ENCODE measurements at places on chromosomes 13 and 19.

GRCh38 chr19:42343344-42344110 lies 18.1 kb downstream of the MEGF8 start:
- no peak for DNase-seq

DNA sequence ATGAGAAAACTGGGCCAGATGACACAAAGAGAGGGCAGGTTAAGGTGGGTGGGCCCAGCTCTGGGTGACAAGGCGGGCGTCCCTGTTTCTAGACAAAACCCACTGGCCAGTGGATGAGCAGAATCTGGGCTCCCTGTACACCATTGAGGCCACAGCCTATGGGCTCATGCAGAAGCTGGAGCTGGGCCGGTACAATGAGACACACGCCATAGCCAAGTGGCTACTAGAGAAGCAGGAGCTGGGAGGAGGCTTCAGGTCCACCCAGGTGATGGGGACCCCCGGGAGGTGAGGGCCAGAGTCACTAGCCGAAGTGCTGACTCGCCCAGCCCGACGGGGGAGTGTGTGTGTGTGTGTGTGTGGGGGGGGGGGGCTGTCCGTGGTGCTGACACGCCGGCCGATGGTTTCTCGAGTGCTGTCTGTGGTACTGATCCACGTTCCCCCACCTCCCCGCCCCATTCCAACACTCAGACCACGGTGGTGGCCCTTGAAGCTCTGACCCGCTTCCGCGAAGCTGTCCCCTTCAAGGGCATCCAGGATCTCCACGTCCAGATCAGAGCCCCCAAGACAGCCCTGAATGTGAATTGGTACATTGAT lies 24.3 kb upstream of the SHFL start:
- DNase-seq, result no peak

DNA sequence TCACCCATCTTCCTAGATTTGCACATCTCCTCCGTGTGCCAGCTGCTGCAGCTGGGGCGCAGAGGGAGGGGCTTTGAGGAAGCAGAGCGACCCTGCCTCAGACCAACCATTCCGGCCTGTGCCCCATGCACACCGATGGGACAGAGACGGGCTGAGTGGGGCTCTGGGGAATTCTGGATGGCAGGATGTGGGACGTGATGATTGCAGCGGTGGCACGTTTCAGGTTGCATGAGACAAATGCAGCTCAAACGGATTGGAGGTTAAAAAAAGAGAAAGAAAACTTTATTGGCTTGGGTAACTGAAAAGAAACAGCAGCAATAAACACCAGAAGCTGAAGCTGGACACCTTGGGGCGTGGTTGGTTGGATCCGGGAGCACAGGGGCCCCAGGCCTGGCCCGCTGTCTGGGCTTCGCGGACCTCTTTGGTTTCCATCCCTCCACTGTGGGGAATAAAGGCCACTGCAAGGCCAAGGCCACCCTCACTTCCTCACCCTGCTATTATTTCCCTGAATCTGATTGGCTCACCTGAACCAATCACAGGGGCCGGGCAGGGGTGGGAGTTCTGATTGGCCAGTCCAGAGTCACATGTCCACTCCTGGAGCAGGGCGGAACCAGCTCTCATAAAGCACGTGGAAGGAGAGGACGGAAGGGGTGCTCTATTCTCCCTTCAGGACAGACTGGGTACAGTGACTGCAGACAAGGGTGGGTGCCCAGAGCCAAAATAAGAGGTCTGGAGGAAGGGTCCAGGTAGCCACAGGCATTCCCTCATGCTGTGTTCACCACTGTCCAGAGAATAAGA lies 6.1 kb upstream of the ZNF787 start:
- DNase-seq, result no peak

DNA sequence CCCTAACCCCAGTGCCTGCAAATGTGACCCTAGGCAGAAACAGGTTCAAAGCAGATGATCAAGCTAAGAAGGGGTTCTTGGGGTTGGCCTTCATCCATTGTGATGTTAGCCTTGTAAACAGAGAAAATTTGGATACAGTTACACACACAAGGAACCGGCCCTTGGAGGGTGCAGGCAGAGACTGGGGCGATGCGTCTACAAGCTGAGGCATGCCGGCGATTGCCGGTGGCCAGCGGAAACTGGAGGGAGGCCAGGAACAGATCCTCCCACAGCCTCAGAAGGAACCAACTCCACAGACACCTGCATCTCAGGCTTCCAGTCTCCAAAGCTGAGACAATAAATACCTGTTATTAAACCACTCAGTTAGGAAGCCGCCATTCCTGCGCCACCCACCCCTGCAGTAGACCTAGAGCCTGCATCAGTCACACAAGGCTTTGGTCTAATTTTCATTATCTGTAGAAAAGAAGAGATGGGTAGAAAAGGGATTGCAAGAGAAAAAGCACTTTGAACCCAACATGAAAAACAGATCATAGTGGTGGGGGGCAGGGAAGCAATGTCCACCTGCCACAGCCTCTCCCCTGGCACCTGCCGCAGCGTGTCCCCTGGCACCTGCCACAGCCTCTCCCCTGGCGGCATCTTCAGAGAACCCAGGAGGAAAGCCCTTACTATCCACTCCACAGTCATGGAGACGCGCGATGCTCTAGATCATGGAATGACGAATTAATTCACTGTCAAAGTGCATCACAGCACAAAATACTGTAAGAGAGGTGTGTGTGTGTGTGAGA lies 119.7 kb upstream of the SOX1 start:
- DNase-seq, result no peak

DNA sequence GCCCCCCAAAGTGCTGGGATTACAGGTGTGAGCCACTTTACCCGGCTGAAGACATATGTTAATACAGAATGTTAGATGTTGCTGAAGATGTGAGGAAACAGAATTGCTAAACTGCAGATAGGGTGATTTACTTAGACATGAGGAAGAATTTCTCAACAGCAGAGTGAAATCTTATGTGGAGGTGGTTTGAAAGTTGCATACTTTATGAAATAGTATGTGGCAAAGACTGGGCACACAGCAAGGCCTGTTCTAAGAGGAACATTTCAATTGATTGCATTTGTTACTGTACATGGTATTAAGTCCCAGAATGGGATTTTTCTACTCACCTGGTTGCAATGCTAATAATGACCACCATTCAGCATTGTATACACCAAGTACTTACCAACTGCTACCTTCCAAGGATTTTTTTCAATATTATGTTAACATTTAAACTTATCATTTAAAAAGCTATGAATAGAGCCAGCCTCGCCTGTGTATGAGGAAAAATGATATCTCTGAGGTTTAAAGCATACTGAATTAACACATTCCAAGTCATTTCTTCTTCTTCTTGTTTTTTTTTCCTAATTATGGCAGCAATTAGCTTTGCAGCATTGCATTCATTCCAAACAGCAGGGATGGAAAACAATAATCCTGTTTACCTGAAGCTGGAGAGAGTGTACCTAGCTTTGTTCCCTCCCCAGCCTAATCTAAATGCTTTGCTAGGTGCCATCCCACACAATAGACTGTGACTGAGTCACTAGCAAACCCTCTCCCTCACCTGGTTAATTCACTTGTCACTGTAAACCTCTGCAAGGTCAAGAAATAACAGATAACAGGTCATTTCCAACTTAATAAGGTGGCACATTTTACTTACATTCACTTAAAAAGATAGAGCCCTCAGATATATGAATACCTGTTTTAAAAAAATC lies 19.4 kb upstream of the KLF5 start:
- DNase-seq, result no peak

DNA sequence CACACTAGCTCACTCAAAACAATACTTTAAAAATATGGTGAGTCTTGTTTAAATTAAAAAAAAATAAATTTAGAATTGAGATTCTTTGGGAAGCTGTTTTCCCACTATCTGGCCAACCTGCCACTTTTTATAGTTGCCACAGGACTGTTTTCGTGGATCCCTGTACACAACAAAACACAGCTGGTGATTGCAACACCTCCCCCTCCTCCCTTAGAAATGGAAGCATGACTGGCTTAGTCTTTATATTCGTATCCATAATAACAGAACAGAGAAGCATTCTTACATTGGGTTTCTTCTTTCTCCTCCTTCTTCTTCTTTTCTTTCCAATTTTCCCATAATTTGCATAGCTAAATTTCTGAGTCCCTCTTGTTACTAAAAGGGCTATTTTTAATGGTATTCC lies 79.5 kb upstream of the GJB6 start:
- no peak for DNase-seq

GRCh38 chr19:15421721-15422260 lies 3.0 kb upstream of the AKAP8L start:
- no peak for DNase-seq

DNA sequence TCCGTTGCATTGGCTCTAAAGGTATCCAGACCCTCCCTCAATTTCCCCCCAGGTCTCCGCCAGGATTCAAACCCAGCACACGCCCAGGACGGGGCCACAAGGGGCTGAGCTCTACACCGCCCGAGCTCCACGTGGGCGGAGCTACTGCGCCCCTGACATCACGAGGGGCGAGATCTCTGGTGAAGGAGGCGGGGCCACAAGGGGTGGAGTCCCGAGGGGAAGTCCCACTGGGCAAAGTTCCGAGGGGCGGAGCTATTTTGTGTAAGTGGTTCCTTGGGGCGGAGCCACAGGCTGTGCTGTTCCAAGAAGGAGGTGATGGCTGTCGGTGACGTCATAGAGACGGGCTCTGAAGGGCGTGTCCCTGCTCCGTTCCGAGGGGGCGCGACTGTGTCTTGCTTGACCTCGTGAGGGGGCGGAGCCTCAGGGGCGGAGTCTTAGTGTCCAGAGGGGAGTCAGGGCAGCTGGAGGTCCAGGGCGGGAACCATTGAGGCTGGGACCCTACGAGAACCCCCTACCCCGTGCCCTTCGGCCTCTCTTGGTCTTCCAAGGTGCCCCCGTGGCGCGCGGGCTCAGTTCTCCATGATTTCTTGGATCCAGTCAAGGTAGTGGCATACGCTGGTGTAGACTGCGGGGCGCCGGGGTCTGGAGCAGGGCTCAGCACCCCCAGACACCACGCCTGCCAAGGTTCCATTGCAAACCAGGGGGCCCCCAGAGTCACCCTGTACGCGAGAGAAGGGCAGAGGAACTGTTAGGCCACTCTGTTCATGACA lies 1.3 kb upstream of the KLK8 start:
- peak; percentile 37 for DNase-seq

GRCh38 chr19:41863209-41863931 lies 3.3 kb downstream of the RPS19 start:
- no peak for DNase-seq

GRCh38 chr13:65613004-65613403 lies 1617.1 kb downstream of the PCDH9 start:
- DNase-seq, result no peak

GRCh38 chr13:32455594-32455903 lies 27.6 kb upstream of the N4BP2L1 start:
- no peak for DNase-seq

DNA sequence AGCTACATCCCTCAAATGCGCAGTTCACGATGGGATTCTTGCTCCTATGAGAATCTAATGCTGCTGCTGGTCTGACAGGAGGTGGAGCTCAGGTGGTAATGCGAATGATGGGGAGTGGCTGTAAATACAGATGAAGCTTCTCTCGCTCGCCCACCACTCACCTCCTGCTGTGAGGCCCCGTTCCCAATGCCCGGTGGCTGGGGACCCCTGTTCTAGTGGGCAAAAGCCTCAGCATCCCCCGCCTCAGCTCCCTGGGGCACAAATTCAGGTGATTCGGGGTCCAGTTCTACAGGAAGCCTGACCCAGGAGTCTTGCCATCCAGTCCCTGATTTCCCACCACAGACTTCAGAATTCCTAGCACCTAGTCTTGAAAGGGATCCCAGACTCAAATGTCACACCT lies 3.7 kb downstream of the RETN start:
- no peak for DNase-seq

DNA sequence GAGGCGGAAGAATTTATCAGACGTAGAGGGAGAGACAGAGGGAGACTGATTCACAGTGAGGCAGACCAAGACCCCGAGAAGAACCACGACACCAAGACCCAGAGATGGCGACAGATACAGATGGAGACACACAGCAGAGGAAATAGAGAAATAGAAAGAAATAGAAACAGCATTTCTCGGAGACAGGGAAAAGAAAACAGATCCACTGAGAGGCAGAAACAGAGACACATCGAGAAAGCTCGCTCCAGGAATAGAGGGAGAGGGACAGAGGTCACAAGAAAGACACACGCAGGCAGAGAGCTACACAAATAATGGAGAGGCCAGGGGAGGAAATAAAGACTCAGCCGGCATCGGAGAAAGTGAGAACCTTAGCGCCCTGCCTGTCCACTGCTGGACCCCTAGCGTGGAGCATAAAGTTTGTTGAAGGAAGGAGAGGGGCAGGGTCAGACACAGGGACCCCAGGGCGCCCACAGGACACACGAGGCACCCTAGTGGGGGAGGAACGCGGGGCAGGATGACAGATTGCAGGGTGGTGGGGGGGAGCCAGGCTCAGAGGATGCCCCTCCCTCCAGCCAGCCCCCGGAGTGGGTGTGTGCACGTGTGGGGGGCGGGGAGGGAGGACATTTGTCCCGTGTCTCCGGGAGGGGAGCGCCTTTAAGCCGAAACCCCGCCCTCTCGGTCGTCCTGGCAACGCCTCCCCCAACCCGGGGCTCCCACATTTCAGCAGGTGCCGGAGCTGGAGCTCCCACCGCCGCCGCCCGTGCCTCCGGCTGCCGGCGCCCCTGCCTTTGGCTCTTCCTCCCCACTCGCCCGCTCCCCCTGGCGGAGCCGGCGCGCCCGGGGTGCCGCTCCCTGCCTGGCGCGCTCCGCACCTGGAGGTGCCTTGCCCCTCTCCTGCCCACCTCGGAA lies at the start of gene PRKCG:
PRKCG (plus strand) TSS at position 716 of the 909 bp plus-strand sequence. CDS start 298 bp downstream, outside the sequence.
- DNase-seq, result peak; percentile 52

DNA sequence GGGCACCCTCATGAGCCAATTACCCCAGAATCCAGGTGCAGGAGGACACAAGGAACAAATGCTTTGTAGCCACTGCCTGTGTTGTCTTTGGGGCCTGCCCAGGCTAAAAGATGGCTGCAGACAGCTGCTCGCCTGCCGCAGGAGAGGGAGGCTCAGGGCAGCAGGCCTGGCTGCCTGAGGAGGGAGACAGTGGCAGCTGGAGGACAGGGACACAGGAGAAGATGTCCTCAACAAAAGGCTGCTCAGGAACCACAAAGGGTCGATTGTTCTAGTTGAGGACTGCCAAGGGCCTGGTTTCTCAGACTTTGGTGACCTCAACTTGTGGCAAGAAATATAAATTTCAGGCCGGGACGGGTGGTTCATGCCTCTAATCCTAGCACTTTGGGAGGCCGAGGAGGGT lies 7.6 kb downstream of the SIRT2 start:
- no peak for DNase-seq

Measured in colonic mucosa (tissue), 4 donors.